CD8-positive, alpha-beta memory T cell (primary cell): ENCODE measurements at places on chromosomes 13 and 19. TPM values are rescaled to one million over a fixed set of nuclear protein-coding genes. Genes with fewer than 3 reads are reported as not detected.
A peak's percentile ranks its signal among the peaks of the same experiment; 100 is the strongest.

- DNase-seq, result no peak
- no peaks in the 10 kb centered on the region for H3K36me3 ChIP-seq
- no peak overlapping the region for H3K27ac ChIP-seq
- peaks cover 17% of the 10 kb centered on the region for H3K4me1 ChIP-seq
- H3K27me3 ChIP-seq, result peaks cover 5% of the 10 kb centered on the region
- no peak overlapping the region for H3K4me3 ChIP-seq
These were observed 90.9 kb downstream of the INSR start for GRCh38 chr19:7203332-7203731.

ZNF540 gene
- total RNA-seq, result 2.3 TPM

DNA sequence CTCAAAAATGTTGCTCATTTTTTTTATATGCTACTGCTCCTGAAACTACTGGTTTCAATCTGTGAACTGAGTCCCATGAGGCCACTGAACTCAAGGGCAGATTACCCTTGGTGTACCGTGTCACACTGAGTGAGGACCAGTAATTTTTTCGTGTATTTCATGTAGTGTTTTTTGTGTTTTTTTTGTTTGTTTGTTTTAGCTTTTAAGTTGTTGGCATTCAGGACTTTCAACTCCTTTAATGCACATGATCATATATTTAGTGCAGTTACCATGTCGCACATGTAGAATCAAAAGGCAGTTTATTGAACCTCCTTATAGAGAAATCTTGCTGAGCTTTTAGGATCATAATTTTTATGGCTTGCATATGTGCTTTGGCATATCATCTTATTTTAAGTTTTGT lies 58.0 kb downstream of the TPT1 start:
- no peaks in the 10 kb centered on the region for H3K36me3 ChIP-seq
- no peak overlapping the region for H3K27ac ChIP-seq
- no peak overlapping the region for H3K4me3 ChIP-seq
- H3K27me3 ChIP-seq, result no peaks in the 10 kb centered on the region

- DNase-seq, result no peak
- no peak overlapping the region for H3K27ac ChIP-seq
- no peaks in the 10 kb centered on the region for H3K4me1 ChIP-seq
- no peaks in the 10 kb centered on the region for H3K27me3 ChIP-seq
These were observed 1620.6 kb upstream of the MIR17HG start for GRCh38 chr13:89726690-89727435.

DNA sequence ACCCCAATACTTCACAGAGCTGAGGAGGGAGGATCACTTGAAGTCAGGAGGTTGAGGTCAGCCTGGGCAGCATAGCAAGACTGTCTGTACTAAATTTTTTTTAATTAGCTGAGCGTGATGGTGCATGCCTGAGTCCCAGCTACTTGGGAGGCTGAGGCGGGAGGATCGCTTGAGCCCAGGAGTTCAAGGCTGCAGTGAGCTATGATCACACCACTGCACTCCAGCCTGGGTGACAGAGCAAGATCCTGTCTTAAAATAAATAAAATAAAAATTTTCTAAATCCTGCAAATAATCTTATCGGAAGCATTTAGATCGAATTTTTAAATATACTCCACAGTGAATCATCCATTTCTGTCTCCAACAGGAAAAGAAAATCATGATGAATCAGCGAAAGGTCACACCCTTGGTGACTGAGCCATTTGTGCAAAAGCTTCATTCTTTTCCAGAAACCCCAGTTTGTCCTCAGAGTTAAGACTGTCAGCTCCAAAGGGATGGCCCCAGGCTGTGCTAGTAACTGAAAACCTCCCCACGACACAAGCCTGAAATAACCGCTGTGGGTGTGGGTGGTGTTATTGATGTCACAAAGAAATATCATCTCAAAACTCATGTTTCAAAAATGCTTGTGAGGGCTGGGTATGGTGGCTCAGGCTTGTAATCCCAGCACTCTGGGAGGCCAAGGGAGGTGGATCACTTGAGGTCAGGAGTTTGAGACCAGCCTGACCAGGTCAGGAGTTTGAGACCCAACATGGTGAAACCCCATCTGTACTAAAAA lies 167.6 kb downstream of the PTPRS start:
- H3K27me3 ChIP-seq, result no peaks in the 10 kb centered on the region
- H3K4me3 ChIP-seq, result no peak overlapping the region
- H3K4me1 ChIP-seq, result no peaks in the 10 kb centered on the region
- no peak overlapping the region for H3K27ac ChIP-seq

DNA sequence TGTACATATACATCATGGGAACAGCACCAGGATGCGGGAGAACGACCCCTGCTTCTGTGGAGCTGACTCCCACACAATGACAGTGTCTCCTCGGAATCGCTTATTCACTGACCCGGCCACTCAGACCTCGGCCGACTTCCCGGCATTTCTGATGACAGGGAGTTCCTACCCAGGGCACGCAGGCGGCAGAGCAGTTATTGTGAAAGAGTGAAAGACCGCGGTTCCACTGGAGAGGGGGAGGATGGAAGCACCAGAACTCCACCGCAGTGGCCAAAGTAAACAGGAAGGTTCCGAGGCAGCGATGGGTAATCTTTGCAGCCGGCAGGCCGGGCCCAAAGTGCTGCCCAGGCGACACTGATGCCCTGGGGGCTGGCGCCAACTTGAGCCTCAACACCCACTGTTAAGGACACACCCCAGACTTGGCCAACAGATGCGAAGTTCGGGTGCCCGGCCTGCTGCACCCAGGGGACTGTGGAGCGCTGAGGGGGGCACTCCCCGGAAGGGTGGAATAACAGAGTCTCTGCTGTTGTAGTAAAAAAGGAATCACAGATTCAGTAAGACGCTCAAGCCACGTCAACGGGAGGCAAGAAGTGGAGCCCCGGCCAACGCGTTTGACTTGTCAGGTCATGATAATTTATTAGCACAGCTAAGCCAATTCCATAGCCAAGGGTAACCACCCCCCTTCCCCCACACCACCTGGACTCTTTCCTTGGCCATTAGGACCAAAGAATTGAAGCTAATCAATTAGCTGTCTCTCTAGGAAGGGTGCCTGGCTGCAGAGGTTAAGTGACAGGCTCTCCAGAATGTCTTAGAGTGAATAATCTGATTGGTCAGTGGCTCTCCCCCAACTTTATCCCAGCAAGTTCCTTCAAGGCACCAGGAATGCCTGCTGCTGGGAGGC lies 5.8 kb downstream of the MLLT1 start:
- peaks cover 6% of the 10 kb centered on the region for H3K4me1 ChIP-seq
- no peaks in the 10 kb centered on the region for H3K27me3 ChIP-seq
- H3K36me3 ChIP-seq, result peaks cover 5% of the 10 kb centered on the region
- no peak for DNase-seq

ZNF570 gene
- total RNA-seq, result 5.3 TPM

- no peaks in the 10 kb centered on the region for H3K4me1 ChIP-seq
- H3K36me3 ChIP-seq, result no peaks in the 10 kb centered on the region
- no peak overlapping the region for H3K27ac ChIP-seq
- DNase-seq, result no peak
- no peaks in the 10 kb centered on the region for H3K27me3 ChIP-seq
These were observed 191.8 kb upstream of the NBEA start for GRCh38 chr13:34750078-34750931.

DNA sequence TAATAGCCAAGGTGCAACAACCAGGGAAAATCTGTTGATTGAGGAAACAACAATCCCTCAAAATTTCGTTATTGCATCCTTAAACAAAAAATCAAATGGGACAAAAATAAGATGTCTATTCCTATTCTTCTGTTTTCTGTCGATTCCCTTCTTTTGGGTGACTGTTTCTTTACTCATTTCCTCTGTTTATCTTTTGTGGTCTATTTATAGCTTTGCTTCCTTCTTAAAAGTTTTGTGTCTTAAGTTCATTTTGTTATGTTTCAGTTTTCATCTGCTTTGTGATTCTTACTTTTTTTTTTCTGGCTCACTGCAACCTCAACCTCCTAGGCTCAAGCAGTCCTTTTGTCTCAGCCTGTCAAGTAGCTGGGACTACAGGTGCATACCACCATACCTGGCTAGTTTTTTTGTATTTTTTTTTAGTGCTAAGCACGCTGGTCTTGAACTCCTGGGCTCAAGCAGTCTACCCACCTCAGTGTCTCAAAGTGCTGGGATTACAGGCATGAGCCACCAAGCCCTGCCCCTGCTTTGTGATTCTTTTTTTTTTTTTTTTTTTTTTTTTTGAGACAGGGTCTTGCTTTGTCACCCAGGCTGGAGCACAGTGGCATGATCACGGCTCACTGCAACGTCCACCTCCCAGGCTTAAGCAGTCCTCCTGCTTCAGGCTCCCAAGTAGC lies 10.4 kb downstream of the ZNF146 start:
- H3K4me1 ChIP-seq, result peaks cover 7% of the 10 kb centered on the region
- no peak overlapping the region for H3K4me3 ChIP-seq
- no peak for DNase-seq
- no peaks in the 10 kb centered on the region for H3K27me3 ChIP-seq

NCCRP1 gene
- not detected for total RNA-seq

GRCh38 chr19:53546758-53547513 lies 9.0 kb downstream of the ZNF331 start:
- H3K27me3 ChIP-seq, result no peaks in the 10 kb centered on the region
- no peaks in the 10 kb centered on the region for H3K4me1 ChIP-seq
- H3K27ac ChIP-seq, result no peak overlapping the region
- no peak overlapping the region for H3K4me3 ChIP-seq

DNA sequence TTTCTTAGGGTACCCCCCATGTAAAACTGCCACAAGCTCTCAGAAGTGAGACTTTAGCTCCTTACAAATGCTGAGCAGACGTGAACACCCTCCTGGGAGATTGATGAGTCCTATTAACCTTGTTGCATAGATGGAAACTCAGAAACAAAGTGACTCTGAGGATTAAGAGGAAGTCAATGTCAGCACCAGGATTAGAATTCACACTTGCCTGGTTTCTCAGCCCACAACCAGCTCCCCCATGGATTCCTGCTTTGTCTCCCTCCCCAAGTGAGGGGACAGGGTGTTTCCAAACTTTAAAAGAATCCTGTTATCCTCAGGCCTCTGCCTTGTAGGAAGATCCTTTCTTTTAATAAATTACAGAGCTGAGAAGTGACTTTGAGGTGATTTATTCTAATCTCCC lies 324.4 kb downstream of the NDFIP2 start:
- no peak overlapping the region for H3K27ac ChIP-seq
- no peaks in the 10 kb centered on the region for H3K4me1 ChIP-seq
- DNase-seq, result no peak
- no peak overlapping the region for H3K4me3 ChIP-seq

- no peak for DNase-seq
- H3K36me3 ChIP-seq, result no peaks in the 10 kb centered on the region
- H3K4me1 ChIP-seq, result peaks cover 21% of the 10 kb centered on the region
- no peak overlapping the region for H3K4me3 ChIP-seq
These were observed 1.5 kb downstream of the TUBGCP3 start for GRCh38 chr13:112586334-112586960.

GRCh38 chr19:858868-859843 lies at the start of gene CFD:
Gene CFD, plus strand, starts transcription at chr19:859664. Its CDS starts 26 bp downstream, at chr19:859690.
- peak within 1 kb of the TSS; percentile 64 for H3K27ac ChIP-seq
- peaks cover 13% of the 10 kb centered on the region for H3K27me3 ChIP-seq
- peaks cover 23% of the 10 kb centered on the region for H3K4me1 ChIP-seq
- no peak within 1 kb of the TSS for H3K4me3 ChIP-seq
- no peak for DNase-seq

- H3K4me1 ChIP-seq, result peaks cover 82% of the 10 kb centered on the region
- no peaks in the 10 kb centered on the region for H3K36me3 ChIP-seq
- peak; percentile 51 for DNase-seq
- peak overlapping the region; percentile 55 for H3K4me3 ChIP-seq
- peak overlapping the region; percentile 82 for H3K27ac ChIP-seq
These were observed 2.5 kb downstream of the LYL1 start for GRCh38 chr19:13100031-13100588.

GRCh38 chr19:45215391-45216191 lies 29.6 kb downstream of the EXOC3L2 start:
- DNase-seq, result no peak
- H3K27me3 ChIP-seq, result peaks cover 5% of the 10 kb centered on the region
- no peak overlapping the region for H3K4me3 ChIP-seq

DNA sequence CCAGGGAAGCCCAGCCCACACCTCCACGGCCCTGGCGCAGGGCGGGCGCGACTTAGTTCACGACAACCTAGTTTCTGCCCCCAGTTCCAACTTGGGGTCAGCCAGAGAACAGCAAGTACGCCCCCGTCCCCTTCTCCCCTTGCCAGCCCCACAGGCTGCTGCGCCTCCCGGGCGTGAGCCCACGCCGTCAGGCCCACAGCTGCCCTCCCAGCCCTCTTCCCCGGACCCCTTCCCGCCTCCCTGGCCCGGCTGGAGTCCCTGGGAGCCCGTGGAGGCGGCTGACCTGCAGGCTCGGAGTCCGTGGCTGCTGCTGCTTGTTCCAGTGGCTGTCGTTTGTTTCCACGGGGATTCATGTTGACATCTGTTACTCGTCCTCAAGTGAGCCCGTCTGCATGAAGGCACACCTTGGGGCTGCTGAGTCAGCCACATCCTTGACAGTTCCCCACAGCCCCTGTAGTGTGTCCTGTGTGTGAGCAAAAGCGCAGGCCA lies 86.0 kb downstream of the ATP11A start:
- no peak overlapping the region for H3K27ac ChIP-seq
- H3K4me3 ChIP-seq, result no peak overlapping the region
- DNase-seq, result peak; percentile 42
- no peaks in the 10 kb centered on the region for H3K36me3 ChIP-seq
- no peaks in the 10 kb centered on the region for H3K4me1 ChIP-seq

DNA sequence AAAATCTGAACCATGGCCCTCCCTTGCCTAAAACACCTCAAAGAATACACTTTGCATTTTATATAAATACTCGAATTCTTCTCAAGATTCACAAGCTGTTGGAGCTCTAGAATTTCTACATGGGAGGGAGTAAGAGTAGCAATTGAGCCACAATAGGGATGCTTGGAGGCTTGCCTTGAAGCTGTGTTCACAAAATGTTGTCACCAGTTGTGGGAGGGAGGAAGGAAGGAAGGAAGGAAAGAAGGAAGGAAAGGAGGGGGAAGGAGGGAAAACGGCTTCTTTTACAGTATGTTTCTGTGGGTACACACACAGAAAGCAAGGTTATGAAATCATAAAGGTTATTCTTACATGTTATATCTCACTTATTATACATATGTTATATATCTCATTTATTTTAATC lies 128.6 kb upstream of the PEG3 start:
- H3K27ac ChIP-seq, result no peak overlapping the region
- no peaks in the 10 kb centered on the region for H3K36me3 ChIP-seq
- no peak overlapping the region for H3K4me3 ChIP-seq

DNA sequence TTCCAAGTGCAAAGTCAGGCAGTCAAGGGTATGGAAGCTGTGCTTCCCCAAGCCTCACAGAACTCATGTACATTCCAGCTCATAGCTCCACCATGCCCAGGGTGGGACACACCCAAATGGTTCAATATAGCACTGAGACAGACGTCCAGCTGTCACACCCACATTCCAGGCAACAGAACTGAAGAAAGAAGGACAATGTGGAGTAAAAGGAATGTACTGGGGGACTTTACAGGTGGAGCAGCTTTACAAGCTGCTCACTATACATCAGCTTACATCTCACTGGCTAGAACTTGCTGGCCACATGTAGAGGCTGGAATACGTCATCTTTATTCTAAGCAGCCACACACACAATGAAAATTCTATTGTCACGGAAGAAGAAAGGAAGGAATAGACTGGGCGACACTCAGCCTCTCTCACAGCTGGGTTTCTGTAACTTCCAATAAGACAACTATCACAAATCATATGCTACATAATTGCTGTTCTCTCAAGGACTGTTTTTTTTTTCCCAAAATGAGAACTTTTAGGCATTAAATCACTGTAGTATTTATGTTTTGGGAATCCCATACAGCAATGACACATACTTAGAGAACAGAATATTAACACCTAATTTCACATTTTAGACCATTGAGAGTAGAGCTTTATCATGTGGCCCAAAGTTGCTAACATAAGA lies 86.1 kb downstream of the KLF12 start:
- H3K4me1 ChIP-seq, result peaks cover 40% of the 10 kb centered on the region
- no peak for DNase-seq
- no peak overlapping the region for H3K4me3 ChIP-seq
- no peaks in the 10 kb centered on the region for H3K27me3 ChIP-seq
- no peaks in the 10 kb centered on the region for H3K36me3 ChIP-seq
- no peak overlapping the region for H3K27ac ChIP-seq
